ENCODE measurements at places on chromosomes 5 and 9.

- DNase-seq: no peak
These were observed 58.8 kb downstream of the BAAT start for GRCh38 chr9:101326035-101326434.

DNA sequence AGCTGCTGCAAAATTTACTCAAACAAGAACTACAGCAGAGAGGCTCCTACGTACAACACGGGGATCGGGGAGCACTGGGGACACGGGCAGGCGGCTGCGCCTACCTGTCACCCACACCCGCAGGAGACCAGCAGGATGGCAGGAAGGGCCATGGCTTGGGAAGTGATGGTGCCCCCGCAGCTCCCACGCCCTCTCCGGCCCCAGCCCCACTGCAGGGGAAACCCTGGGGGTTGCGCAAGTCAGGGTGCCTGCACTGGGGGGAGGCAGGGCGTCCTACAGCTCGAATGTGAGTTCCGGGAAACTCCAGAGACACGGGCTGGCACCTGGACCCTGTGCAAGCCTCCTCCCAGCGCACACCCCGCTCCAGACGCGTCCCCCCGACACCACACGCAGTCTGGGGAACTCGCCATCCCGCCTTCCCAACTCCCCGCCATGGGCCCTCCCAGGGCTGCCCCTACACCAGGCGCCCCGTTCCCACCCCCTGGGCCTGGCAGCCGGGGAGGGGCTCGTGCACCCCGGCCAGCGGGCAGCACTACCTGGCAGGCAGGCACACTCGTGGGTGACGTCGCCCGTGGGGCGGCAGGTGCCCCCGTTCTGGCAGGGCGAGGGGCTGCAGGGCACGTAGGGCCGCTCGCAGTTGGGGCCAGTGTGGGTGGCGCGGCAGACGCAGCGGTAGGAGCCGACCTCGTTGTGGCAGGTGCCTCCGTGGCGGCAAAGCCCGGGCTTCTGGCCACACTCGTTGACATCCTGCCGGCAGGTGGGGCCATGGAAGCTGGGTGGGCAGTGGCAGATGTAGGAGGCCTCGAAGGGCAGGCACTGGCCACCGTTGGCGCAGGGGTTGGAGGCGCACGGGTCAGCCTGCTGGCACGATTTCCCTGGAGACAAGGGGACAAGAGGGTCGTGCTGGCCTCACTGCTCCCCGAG, 23.3 kb downstream of the NOTCH1 start:
- no peak for DNase-seq

DNA sequence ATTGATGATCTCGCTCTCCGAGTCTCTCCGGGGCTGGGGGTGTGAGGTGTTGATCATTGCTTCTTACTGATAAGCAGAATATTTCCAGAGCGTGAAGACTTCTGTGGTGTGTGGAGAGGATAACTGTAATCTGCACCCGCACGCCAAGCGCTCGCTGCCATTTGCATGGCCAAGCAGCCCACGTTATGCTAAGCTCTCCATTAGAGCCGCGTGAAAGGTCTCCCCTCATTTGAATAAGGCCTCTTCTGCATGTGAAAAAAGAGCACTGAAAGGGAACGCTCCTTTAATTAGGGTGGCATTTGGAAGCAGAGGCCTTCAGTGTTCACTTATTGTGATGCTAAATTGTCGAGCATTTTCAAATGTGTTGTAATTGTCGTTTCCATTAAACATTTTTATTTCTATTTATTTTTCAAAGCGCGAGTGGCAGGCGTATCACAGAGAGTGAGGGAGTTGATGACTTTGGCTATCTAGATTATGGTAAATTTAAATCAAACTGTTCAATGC, 163.6 kb upstream of the IRX2 start:
- DNase-seq: no peak

DNA sequence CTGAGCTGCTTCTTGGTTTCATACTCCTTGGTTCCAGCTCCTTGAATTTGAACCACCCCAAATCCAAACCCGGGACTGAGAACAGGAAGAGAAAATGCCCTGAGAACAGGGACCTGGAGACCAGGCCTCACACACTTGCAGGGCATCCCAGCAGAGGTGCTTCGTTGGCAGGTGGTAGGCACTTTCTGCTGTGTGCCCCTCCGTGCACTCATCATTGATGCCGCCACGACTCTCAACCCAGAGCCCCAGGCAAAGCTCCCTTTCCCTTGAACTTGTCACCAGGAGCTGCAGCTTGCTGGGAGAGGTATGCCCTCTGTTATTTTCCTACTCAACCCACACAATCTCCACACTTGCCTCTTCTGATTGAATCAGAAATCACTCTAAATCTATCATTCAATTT, 217.8 kb upstream of the IRX1 start:
- no peak for DNase-seq

DNA sequence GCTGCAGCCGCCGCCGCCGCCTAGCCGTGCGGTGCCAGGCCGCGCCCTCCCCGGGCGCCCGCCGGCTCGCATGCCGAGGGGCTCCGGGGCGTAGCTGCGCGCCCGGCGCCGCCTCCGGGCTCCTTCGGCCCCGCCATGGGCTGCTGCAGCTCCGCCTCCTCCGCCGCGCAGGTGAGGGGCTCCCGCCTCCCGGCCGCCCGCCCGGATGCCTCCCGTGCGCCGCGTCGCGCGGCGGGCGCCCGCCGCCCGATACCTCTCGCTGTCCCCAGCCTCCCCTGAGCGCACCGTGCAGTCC, 230 bp downstream of the SLC44A1 start:
- DNase-seq: no peak

GRCh38 chr5:39598661-39599248, 174.0 kb upstream of the DAB2 start:
- no peak for DNase-seq

DNA sequence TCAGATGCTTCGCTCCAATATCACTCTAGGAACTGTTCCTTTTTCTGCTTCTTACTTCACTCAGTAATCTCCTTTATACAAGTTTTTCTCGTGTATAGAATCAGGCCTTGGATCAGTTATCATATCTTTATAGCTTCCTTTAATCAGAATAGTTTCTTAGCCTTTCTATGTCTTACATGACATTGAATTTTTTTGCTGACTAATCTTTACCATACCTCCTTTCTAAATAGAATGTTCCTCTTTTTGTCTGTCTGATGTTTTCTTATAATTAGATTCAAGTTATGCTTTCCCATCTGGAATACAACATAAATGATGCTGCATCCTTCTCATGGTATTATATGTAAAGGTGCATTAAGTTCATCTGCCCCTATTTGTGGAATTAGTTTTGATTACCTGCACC, 40.2 kb upstream of the TYRP1 start:
- no peak for DNase-seq

GRCh38 chr9:117542021-117542420, 127.2 kb upstream of the ASTN2 start:
- no peak for DNase-seq

DNA sequence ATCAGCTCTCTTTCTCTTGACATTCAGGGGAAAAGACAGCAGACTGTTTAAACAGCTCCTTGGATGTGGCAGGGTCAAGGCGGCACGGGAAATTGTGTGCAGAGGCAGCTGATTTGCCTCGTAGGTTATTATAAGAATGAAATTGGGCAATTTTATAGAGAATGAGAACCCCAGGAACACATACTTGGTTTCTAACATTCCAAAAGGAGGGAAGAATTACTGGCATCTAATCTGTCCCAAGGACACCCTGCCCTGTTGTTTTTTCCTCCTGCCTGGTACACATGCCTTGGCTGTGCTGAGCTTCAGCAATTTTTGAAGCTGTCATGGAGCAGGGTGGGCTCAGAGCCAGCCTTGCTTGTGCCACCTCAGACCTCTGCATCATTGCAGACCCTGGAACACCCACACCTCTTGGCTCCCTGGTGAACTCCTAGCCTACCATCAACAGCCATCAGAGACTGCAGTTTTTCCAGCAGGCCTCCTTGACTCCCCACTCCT, 143.6 kb downstream of the BOD1 start:
- no peak for DNase-seq

DNA sequence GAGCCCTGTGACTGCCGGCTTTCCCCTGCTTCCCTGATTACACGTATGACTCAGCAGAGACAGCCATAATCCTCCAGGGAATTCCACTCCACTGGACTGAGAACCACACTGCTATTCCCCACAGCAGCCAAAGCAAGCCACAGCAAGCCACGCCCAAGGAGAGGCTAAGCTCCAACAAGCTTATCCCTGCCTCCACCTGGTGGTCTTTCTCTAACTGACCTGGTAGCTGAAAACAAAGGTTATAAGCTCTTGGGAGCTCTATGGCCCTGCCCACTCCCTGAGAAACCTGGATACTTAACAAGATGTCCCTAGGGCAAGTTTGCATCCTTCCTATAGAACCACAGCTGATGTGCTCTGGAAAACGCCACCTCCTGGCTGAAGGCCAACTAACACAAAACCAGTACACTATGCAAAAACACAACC, 613.7 kb upstream of the CDH18 start:
- no peak for DNase-seq

DNA sequence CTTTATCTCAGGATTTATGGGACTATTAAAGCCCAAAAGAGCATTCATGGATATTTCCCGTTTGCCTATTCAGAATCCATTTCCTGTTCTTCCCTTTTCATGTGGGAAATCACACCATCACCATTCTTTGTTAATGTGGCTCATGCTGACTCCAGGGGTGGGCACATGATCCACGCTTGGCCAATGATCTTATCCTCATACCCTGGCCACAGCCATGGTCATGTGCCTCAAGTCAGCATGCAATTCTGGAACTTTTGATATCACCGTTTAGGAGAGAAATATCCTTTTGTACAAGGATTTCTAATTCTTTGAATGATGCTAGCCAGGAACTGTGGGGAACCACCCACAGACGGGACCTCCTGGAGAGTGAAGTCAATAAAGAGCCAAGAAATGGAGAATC, 272.2 kb downstream of the PRELID2 start:
- DNase-seq: no peak

DNA sequence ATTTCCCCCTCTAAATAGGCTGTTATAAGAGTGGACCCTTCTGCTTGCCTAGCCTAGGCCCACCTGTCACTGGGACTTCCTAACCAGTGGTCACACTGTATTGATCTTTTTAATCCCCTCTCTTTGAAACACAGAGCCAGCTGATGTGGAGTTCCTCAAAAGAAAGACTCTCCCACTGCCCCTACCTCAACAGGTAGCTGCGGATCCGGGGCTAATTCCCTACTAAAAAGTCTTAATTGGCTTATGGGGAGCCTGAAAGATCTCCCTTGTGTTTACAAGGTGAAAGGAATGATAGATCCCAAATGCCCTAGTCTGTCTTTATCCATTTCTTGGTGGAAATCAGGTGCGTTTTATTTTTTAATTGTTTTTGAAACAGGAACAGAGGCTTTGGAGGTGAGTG, 2.0 kb downstream of the NEUROG1 start:
- DNase-seq: no peak

GRCh38 chr5:112757468-112758208, 20.0 kb downstream of the APC start:
- no peak for DNase-seq

DNA sequence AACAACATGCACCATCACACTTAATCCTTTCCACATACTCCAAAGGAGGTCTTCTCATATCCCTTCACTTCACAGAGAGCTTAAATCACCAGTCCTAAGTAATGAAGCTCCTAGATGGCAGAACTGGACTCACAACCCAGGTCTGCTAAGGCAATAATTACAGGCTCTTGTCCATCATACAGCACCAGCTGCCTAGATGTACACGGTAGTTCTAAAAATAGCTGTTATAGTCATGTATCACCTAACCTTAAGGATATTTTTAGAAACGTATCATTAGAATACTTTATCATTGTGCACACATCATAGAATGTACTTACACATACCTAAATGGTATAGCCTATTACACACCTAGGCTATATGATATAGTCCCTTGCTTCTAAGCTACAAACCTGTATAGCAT, 644.6 kb upstream of the RGMB start:
- no peak for DNase-seq

DNA sequence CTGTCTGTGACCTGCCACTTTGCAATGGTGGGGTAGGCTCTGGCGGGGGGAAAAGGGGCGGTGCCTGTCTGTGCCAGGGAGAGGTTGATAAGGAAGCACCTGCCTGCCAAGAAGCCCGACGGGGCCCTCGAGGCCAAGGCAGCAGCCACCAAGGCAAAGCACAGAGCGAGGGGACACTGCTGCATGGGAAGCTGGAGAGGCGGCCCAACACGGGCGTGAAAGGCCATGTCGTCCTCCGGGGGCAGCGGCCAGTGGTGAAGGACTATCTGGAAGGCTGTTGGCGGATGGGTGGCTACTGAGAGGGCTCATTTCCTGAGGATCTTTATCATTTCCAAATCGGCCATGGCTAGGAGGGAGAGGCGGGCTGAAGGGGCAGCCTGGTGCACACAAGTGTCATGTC, 66.4 kb downstream of the OTULIN start:
- no peak for DNase-seq

DNA sequence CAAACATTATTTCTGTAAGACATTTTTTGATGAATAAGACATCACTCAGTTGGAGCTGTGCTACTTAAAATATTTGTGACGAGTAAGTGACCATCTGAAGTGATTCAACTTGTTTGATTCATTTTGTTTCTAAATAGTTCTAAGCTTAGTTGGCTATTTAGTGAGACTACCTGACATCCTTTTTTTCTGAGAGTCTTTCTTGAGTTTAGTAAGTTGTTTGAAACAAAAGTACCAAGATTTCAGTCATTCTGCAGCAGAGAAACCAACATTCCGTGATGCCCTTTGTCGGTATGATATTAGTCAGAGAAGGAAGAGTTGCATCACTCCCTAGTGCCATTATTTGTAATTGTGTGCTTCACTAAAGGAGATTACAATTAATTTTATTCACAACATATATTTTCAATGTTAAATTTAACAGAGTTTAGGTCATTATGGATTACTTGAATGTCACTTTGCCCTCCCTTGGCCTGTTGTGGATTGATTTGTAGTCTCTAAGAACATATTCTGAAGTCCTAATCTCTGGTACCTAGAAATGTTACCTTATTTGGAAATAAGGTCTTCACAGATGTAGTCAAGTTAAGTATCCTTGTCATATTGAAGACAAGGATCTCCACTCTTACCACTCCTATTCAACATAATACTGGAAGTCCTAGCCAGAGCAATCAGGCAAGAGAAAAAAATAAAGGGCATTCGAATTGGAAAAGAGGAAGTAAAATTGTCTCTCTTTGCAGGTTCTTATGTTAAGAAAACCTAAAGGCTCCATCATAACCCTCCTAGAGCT, 212.2 kb downstream of the PCSK1 start:
- no peak for DNase-seq

GRCh38 chr5:443239-444151, 519 bp downstream of the EXOC3 start:
- DNase-seq: no peak

DNA sequence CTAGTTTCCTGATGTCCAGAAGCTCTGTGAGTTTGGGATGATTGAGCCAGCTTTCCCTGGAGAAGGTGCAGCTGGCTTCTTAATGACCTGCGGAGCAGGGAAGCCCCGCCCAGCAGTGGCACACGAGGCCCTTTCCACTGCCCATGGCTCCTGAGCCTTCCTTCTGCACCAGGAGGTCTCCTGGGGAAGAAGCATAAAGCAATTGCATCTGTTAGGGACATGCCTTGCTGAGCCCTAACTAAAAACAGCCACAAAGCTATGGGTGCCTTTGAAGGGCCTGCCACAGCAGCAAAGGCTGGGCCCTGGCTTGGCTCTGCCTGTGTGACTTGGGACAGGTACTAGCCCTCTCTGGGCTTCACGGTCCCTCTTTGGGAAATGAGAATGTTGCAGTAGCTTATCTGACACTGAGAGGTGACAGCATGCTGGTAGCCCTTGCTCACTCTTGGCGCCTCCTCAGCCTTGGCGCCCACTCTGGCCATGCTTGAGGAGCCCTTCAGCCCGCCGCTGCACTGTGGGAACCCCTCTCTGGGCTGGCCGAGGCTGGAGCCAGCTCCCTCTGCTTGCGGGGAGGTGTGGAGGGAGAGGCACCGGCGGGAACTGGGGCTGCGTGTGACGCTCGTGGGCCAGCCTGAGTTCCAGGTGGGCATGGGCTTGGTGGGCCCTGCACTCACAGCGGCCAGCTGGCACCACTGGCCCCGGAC, 218.4 kb downstream of the FSTL4 start:
- DNase-seq: no peak
